Activated CD4-positive, CD25-positive, alpha-beta regulatory T cell treated with anti-CD3 and anti-CD28 coated beads, Interleukin-2, amount 50 U/mL, for 72 hours (primary cell): ENCODE measurements at places on chromosomes 2 and 18.

- no peak for DNase-seq
These were observed 3.7 kb upstream of the TMEM214 start for GRCh38 chr2:27029051-27029450.

GRCh38 chr18:10454681-10455557 is 484 bp downstream of the APCDD1 start:
- no peak for DNase-seq

GRCh38 chr2:232229911-232230310 is 148.6 kb upstream of the ALPP start:
- no peak for DNase-seq

GRCh38 chr2:10346929-10347561 is 44.3 kb downstream of the HPCAL1 start:
- no peak for DNase-seq

- DNase-seq, result no peak
These were observed 30.5 kb upstream of the ITGAV start for GRCh38 chr2:186559370-186559769.

DNA sequence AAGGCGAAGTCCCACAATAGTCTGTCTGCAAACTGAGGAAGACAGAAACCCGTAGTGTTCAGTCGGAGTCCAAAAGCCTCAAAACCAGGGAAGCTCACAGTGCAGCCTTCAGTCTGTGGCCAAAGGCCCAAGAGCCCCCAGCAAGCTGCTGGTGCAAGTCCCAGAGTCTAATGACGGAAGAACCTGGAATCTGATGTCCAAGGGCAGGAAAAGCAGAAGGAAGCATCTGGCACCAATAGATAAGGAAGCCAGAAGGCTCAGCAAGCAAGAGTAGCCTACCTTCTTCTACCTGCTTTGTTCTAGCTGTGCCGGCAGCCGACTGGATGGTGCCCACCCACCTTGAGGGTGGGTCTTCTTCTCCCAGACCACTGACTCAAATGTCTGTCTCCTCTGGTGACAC is 21.8 kb downstream of the CFAP210 start:
- no peak for DNase-seq
